ENCODE measurements at places on chromosomes 16 and 17.
A peak's percentile ranks its signal among the peaks of the same experiment; 100 is the strongest.

GRCh38 chr17:56373981-56374833, 219.3 kb upstream of the NOG start:
- no peak for DNase-seq

GRCh38 chr16:11877374-11877773, 26.0 kb upstream of the RSL1D1 start:
- DNase-seq: no peak

GRCh38 chr16:4392382-4393239, 21.0 kb downstream of the VASN start:
- DNase-seq: no peak

GRCh38 chr17:42608305-42609181, 631 bp downstream of the RETREG3 start:
- DNase-seq: no peak

DNA sequence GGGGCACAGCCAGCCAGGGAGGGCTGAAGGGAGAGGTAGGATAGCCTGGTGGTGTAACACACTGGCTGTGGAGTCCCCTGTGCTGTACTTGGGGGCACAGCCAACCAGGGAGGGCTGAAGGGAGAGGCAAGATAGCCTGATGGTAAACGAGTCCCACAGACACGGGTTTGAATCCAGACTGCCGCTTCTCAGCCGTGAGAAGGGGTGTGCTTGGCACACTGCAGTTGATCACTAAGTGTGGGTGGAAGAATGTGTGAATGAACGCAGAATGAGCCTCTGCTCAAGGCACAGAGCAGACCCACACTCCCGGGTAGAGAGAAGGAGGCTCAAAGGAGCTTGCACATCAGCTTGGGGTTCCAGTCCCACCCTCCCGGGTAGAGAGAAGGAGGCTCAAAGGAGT, 71.4 kb downstream of the TIMM22 start:
- DNase-seq: no peak

GRCh38 chr17:63927464-63928171, 4.5 kb downstream of the CD79B start:
- peak; percentile 38 for DNase-seq

DNA sequence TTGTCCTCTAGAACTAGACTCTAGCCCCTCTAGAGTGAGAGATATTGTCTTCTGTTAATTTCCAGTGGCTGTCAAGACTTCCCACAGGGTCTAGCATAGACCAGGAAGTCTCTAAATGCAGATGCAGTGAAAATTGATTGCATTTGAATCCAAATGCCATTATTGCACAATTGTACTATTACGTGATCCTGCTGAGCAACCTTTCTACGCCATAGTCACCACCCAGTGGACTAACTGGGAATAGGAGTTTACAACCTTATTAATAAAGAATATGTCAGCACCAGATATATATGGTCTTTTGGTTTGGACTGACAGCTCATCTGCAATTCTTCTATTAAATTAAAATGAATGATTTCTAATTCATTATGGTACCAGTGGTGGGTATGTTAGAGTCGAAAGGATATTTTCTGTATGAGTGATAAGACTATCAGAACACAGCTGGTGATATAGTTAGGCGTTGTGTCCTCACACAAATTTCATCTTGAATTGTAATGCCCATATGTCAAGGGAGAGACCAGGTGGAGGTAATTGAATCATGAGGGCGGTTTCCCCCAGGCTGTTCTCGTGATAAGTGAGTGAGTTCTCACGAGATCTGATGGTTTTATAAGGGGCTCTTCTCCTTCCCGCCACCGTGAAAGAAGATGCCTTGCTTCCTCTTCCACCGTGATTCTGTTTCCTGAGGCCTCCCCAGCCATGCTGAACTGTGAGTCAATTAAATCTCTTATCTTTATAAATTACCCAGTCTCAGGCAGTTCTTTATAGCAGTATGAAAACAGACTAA, 138.9 kb upstream of the CA10 start:
- DNase-seq: no peak

- no peak for DNase-seq
These were observed 25.6 kb downstream of the PIK3R6 start for GRCh38 chr17:8841844-8842243.

DNA sequence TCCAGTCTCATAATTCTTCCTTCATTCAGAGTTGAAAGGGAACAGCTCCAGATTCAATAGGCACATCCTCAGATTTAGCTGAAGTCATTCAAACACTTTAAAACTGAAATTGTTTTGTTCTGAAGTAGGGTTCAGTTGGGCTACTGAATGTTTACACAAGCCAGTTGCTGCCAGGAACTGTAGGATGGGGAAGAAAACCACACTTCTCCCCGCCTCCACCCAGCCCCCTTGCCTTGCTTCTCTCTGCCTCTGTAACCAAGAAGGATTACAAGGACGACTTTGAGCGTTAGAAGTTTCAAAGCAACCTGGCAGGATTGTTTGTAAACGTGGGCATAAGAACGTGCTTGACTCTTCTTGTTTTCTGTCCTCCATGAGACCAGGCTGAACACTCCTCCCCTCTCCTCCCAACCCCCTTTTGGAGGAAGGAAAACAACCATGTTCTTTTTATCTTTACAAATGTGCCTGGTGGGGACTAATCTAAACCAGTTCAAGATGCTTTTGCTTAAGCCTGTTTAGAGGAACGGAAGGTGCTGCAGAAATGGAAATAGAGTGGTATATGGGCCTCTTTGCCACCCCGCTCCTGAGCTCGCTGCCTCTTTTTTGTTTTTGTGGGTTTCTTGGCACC, 287.9 kb downstream of the FTO start:
- peak; percentile 56 for DNase-seq

GRCh38 chr17:75910699-75911098, 6.0 kb upstream of the MRPL38 start:
- no peak for DNase-seq

GRCh38 chr16:24174504-24174903, 81.6 kb upstream of the CACNG3 start:
- DNase-seq: no peak

- no peak for DNase-seq
These were observed 86.3 kb downstream of the WNT3 start for GRCh38 chr17:46732160-46732559.

GRCh38 chr17:74737299-74738050, 419 bp downstream of the RAB37 start:
- DNase-seq: peak; percentile 74

- DNase-seq: peak; percentile 95
These were observed 21.6 kb upstream of the EVPL start for GRCh38 chr17:76048711-76049110.

DNA sequence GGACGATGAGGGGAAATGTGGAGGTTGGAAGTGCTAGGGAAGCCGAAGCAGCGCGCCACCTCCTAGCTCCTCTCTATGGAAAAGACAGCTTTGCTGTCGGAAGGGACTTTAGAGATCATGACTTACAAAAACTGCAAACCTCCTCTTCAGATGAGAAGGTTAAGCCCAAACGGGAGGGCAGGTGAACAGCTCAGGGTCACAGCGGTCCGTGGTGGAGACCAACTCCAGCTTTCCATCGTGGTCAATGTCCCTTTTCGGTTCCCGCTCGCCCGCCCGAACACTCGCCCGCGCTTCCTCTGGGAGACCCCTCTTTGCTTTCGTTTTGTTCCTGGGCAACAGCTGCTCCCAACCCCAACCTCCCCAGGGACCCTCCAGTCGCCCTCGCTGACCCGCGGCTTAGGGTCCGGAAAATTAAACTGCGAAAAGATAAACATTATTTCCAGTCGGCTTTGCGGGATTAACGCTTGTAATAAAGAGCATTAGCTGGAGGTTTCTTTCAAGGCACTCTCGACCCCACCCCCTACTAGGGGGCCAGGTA, 7.7 kb downstream of the IRX6 start:
- DNase-seq: peak; percentile 54

- no peak for DNase-seq
These were observed 985 bp upstream of the ZNF213 start for GRCh38 chr16:3133844-3134243.

DNA sequence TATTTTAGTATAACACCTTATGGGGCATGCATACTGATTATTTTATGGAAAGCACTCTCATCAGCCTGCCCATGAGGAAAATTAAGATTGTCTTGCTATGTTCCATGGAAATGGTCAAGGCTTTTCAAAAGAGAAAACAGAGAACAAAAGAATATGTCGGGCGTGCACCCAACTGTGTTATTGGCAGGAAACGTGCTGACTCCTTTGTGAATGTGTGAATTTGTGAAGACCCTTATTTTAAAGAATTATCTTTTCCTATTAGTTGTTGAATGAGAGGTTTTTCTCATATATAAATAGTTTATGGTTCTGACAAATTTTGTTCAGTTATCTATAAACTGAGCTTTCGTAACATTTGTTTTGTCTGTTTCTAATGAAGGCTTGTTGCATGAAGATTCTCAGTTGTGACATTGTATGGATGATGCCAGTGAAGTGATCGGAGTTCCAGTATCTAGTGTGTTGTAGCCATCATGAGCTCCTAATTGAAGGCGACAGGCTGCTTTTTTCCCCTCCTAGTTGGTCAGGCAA, 180.0 kb downstream of the BCAS3 start:
- DNase-seq: no peak

DNA sequence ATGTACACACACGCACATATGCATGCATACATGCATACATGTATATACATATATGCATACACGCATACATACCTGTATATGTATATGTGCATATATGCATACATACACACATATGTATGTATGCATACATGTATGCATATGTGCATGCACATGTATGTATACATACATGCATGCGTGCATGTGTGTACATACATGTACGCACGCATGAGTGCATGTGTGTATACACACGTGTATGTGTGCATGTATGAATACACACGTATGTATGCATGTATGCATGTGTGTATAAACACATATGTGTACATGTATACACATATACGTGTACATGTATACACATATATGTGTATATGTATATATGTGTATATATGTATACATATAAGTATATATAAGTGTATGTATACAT, 28.5 kb upstream of the DLX3 start:
- no peak for DNase-seq

- no peak for DNase-seq
These were observed 17.4 kb downstream of the CRK start for GRCh38 chr17:1438593-1439083.

DNA sequence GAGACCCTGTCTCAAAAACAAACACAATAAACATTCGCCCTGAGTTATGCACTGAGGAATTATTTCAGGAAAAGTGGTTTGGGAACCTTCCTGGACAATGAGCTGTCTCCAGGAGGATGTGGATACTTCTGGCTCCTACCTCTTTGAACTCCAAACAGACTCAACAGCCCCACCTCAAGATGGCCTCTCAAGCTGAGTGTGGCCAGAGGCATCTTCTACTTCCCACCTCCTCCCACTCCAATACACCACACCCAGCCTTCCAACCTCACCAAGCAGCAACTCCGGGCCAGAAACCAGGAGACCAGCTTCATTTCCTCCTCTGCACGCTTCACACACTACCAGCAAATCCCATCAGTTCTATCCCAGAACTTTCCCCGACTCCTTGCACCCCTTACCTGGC, 11.6 kb downstream of the HBQ1 start:
- DNase-seq: no peak

GRCh38 chr17:74217037-74217730, 3.8 kb downstream of the TTYH2 start:
- peak; percentile 84 for DNase-seq

GRCh38 chr16:48627148-48627547, 17.2 kb upstream of the N4BP1 start:
- no peak for DNase-seq

DNA sequence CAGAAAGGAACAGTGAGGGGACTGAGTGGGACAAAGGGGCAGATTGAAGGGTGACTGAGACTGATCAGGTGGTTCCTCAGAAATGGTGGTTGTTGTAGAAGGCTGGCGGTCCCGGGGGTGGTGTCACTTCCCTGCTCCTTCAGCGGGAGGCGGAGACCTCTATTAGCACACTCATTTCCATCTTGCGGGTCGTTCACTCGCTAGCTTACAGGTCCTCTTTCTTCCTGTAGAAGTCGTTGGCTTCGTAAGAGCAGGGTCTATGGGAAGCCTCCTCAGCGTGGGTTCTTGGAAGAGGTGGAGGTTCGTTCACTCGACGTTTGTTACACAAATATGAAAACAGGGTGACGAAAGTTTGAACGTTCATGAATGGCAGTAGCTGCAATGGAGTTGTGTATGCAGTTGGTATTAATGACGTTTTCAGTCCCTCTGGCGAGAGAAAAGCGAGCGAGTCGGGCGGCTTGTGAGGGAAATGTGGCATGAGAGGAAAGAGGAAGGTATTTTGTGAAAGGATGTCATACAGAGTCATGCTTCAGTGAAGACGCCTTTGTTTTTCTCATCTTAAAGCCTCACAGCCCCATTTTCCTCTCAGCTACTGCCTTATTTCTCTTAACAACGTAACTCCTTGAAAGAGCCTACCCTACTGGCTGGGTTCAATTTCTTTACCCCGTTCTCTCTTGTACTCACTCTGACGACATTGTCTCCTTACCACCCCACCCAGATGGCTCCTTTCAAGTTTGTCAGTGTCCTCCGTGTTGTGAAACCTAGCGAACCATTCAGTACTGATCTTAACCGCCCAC, 667 bp downstream of the EFCAB13 start:
- peak; percentile 75 for DNase-seq
